ENCODE measurements at places on chromosomes 6 and 20.

- DNase-seq = no peak
Observed at GRCh38 chr6:14305131-14305530, 187.6 kb downstream of the CD83 start.

- DNase-seq = no peak
Observed at GRCh38 chr6:38982470-38982869, 66.1 kb upstream of the GLP1R start.

- no peak for DNase-seq
Observed at GRCh38 chr6:44255871-44256774, 1.2 kb downstream of the SLC35B2 start.

GRCh38 chr20:50195524-50196120, 5.0 kb downstream of the CEBPB start:
- no peak for DNase-seq

DNA sequence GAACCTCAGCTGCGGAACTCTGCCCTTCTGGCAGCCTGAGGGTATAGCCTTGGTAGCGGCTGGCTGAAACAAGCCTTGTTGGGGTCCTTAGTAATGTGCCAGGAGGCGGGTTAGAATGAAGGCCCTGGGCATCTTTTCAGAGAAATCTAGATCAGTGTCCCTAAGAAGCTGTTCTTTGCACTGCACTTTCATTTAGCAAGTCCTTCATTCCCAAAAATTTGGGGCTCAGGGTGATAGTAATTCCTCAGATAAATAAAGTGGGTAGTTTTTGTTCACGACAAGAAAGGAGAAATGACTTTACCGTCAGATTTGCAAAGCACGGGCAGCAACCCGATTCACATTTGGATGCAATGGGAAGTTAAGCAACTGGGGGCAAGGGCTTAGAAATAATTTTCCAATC, 3.2 kb downstream of the INSM1 start:
- DNase-seq = no peak

GRCh38 chr20:44850272-44850671, 35.2 kb upstream of the YWHAB start:
- no peak for DNase-seq

- no peak for DNase-seq
Observed at GRCh38 chr6:119195848-119196247, 117.4 kb upstream of the FAM184A start.

GRCh38 chr6:95935736-95936135, 80.0 kb upstream of the FUT9 start:
- DNase-seq = no peak

GRCh38 chr6:112044196-112044595, 9.7 kb upstream of the CCN6 start:
- no peak for DNase-seq

- DNase-seq = no peak
Observed at GRCh38 chr6:14059791-14060436, 57.7 kb upstream of the CD83 start.

GRCh38 chr6:11810039-11810541, 31.5 kb upstream of the ADTRP start:
- no peak for DNase-seq

DNA sequence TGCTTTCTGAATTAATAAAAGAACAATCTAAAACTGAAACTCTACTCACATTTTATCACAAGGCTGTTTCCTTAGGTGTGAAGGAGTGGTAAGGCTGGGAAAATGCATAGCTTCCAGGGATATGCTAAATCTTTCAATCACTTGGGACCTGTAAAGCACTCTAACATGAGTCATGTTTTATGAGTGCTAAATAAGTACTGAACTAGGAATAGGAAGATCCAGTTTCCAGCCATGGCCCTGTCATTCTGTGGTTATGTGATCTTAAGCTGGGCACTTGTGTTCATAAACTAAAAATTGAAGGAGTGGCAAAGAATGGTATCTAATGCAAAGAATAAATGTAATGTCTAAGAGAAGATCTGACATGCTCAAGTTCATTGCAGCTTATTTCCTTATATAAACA, 6.1 kb upstream of the TMEM200A start:
- DNase-seq = no peak

DNA sequence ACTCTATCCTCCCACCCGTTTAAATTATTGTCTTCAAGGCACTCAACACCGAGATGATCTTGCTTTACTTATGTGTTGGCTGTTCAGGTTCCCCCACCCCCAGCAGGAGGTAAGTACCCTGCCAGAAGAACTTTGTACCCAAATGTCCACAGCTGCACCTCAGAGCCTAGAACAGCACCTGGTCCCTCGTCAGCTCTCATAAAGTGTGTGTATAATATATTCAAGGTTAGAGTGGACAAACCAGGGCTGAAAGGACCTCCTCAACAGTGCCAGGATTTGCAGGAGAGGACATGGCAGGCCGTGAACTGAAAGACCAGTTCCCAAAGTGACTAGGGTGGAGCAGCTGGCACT, 5.9 kb upstream of the CPXM1 start:
- no peak for DNase-seq

- DNase-seq = no peak
Observed at GRCh38 chr20:53658322-53658721, 64.7 kb upstream of the ZNF217 start.

GRCh38 chr20:50561379-50562078, 51.3 kb downstream of the PTPN1 start:
- DNase-seq = no peak

- no peak for DNase-seq
Observed at GRCh38 chr20:18018100-18018499, 39.6 kb downstream of the OVOL2 start.

GRCh38 chr6:164898412-164898811, 411.0 kb downstream of the C6orf118 start:
- DNase-seq = no peak

GRCh38 chr6:85580118-85580877, 13.4 kb downstream of the SNX14 start:
- no peak for DNase-seq

DNA sequence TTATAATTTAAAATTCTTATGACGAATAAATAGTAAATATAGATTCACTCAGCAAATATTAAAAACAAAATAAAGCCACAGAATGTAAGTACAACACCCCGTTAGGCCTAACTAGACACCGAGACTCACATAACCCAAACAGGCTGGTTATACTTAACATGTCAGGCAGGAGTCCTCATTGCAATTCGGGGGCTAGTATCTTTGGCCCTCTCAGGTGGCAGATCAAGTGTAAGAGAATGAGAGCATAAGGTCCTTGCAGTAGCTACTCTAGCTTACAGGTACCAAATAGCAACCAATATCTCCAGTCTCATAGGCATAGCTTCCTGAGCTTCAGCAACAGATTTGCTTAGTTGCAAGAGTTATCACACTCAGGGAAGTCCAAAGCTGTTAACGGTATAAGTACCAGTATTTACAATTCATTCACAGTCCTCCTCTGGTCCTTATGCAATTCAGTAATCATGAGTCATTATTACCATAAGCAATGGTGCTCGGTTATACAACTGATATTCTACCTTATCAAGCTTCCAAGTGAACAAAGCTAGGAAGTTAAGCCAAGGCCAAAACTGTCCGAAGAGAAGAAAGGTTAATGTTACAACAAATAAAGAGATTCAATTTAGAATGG, 20.1 kb downstream of the REV3L start:
- no peak for DNase-seq

- no peak for DNase-seq
Observed at GRCh38 chr6:130222775-130223174, at the start of gene SAMD3. Gene SAMD3, minus strand, starts transcription at chr6:130222951. Its CDS starts 7,678 bp downstream, at chr6:130215273.

- no peak for DNase-seq
Observed at GRCh38 chr6:166809721-166810120, 146.6 kb downstream of the RNASET2 start.

DNA sequence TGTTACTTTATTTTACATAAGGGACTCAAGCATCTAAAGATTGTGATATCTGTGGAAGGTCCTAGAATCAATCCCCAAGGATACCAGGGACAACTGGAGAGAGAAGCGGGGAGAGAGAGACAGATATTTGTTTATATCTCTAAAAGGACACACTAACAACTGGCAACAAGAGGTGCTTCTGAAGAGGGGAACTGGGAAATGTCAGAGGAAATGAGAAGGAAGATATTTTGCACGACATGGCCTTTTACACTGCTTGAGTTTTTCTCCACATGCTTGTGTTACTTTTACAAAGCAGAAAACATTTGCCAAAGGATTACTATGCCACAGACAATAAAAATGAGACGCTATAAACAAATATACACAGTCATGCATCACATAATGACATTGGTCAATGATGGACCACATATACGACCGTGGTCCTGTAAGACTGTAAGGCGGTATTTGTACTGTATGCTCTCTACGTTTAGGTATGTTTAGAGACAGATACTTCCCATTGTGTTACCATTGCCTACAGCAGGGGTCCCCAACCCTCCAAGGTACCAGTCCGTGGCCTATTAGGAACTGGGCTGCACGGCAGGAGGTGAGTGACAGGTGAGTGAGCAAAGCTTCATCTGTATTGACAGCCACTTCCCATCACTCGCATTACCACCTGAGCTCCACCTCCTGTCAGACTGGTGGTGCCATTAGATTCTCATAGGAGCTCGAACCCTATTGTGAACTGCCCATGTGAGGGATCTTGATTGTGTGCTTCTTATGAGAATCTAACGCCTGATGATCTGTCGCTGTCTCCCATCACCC, 64.6 kb upstream of the PTPN1 start:
- no peak for DNase-seq

GRCh38 chr6:54910921-54911320, 64.3 kb downstream of the FAM83B start:
- DNase-seq = no peak

DNA sequence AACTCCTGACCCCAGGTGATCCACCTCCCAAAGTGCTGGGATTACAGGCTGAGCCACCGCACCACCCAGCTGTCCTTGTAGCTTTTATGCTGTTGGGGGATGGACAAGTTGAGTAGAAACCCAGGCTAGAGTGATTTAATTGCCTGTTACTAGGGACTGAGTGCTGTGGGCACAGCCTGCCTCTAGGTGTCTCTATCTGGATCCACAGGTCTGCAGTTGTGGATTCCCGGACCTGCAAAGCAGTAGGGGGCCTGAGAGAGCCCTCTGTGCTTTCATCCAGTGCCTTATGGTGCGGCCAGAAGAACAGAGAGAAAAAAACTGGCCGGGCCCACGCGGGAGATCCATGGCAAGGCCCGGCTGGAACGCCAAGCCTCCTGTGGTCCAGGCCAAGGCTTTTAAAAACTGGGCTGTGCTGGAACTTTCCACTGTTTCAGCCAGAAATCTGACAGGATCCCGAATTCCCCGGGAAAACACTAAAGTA, 5.2 kb downstream of the SIRPA start:
- DNase-seq = no peak

DNA sequence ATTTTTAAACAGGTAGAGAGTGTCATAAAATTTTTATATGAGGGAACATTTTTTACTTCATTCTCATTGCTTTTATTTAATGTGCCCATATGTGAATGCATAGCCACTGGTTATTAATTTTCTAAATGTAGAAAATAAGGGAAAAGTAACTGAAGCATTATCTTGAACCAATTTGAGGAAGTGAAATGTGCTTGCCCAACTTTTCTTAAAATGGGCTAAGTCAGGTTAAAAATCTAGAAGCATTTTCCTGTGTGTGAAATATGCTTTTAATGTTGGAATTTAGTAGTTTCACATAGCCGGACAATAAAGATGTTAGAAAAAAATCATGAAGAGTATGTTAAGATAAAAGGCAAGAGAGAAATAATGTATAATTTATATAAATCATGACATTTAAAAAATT, 3.8 kb downstream of the SEC23B start:
- DNase-seq = no peak

- DNase-seq = no peak
Observed at GRCh38 chr6:91352878-91353277, 766.0 kb upstream of the MAP3K7 start.

- DNase-seq = no peak
Observed at GRCh38 chr20:49245921-49246740, 26.9 kb downstream of the DDX27 start.

GRCh38 chr20:61331543-61331942, 79.5 kb downstream of the CDH4 start:
- no peak for DNase-seq

DNA sequence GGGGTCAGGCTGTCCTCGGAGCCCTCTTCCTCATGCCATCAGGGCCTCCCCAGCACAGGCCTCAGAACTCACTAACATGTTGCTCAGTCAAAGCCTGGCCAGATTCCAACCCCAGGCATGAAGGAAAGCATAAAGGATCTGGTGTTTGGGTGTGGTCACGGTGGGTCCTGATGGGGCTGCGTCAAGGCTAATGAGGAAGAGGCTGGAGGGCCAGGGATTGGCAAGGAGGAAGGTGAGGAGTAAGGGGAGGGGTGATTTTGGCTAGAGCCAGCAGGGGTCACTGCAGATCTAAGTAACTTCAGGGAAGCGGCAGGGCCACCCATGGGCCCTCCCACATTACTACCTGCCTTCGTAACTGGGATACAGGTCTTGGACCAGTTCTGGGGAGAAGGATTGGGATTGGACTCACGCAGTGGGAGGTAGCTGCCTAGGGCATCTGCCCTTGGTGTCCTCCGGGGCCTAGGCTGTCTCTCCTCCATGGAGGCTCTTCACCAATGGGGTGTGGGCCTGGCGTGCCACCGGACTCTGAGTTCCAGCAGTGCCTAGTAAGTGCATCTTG, 36.2 kb upstream of the MRPS18A start:
- DNase-seq = no peak

GRCh38 chr6:75201901-75202672, 3.8 kb downstream of the COL12A1 start:
- no peak for DNase-seq

DNA sequence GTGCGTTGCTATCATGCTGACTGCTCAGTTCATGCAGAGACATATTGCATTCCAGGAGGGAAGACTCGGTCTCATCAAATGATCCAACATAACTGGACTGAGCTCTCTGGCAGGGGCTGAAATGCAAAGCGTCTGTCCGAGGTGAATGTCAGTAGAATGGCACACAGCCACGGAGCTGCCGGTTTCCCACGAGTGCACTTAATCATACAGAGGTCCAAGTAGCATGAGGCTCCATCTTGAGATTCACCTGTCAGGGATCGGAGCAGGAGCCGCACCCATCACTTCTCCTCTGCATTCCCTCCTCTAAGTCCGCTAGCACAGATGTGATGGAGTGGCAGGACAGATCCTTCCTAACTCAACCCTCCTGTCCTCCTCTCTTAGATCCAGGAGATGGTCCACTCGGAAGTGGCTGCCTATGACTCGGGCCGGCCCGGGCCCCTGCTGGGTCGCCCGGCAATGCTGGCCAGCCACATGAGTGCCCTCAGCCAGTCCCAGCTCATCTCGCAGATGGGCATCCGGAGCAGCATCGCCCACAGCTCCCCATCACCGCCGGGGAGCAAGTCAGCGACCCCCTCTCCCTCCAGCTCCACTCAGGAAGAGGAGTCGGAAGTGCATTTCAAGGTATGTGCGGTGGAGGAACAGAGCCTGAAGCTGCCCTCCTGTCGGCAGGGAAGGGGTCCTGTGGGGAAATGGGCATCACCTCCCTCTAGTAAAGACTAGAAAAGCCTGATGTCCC, 135.9 kb downstream of the JPH2 start:
- DNase-seq = no peak

- DNase-seq = no peak
Observed at GRCh38 chr6:63391203-63391970, 71.6 kb upstream of the LGSN start.

GRCh38 chr6:11876934-11877433, 98.4 kb upstream of the ADTRP start:
- DNase-seq = no peak

Measured in suprapubic skin (tissue), 4 donors.